ENCODE measurements at places on chromosomes 16 and 17.

DNA sequence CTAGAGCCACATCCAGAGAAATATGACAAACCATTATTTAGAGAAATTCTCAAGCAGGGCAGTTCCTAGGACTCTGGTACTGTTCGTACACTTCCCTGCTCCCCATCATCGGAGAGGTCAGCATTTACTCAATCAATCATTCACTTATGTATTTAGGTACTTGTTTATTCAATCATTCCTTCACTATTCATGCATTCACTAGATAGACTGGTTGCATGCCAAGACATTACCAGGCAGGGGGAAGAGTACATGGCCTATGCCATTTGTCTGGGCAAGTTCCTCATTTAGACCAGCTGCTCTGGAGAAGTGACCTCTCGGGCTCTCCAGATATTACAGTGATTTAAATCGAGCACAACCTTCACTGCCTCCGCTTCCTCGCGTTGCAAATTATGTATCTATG lies 603.4 kb downstream of the KCNJ2 start:
- no peak for DNase-seq

DNA sequence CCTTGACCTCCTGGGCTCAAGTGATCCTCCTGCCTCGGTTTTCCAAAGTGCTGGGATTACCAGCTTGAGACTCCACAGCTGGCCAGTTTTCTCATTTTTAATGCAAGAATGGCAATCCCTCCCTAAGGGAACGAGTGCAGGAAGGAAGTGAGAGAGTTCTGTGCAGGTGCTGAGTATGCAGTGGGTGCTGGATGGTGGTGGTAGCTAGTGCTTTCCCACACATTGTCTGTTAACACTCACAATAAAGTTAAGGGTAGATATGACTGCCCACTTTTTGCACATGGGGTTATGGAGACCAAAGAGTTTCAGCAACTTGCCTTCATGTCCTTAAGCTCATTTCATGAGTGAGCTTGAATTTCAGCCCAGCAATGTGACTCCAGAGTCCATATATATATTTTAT lies 18.5 kb downstream of the RGS9 start:
- DNase-seq, result no peak

DNA sequence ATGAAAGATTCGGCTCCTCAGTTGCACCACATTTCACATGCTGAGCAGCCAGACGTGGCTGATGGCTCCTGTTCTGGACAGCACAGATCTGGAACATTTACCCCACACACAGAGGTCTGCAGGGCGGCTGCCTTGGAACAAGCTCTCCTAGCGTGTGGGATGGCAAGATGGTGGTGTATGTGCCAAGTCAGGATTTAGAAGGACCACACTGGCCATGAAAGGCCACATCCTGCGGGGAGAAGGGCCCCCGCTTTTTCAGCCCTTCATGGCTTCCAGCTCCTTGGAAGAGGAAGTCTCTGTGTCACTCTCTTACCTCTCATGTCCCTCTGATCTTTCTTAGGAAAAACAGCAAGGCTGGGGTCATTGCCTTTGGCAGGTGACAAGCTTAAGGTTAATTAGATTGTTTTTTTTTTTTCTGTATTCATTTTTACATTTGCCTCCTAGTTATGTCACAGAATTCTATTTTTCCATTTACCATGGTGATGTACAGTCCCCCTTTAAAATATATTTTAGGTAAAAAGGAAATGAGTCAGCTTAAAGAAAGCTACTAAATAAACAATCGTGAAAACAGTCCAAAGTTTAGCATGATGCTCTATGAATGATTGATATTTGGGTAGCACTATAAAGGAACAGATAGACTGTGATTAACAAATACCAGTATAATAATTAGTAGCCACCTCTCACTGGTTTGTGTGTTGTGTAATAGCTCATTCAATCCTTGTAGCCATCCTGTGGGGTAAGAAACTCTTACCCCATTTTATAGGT lies 396.6 kb downstream of the CPPED1 start:
- no peak for DNase-seq

GRCh38 chr17:6669479-6670212 lies 18.1 kb downstream of the C17orf100 start:
- DNase-seq, result no peak

GRCh38 chr16:82782715-82783251 lies 156.0 kb downstream of the CDH13 start:
- DNase-seq, result no peak

DNA sequence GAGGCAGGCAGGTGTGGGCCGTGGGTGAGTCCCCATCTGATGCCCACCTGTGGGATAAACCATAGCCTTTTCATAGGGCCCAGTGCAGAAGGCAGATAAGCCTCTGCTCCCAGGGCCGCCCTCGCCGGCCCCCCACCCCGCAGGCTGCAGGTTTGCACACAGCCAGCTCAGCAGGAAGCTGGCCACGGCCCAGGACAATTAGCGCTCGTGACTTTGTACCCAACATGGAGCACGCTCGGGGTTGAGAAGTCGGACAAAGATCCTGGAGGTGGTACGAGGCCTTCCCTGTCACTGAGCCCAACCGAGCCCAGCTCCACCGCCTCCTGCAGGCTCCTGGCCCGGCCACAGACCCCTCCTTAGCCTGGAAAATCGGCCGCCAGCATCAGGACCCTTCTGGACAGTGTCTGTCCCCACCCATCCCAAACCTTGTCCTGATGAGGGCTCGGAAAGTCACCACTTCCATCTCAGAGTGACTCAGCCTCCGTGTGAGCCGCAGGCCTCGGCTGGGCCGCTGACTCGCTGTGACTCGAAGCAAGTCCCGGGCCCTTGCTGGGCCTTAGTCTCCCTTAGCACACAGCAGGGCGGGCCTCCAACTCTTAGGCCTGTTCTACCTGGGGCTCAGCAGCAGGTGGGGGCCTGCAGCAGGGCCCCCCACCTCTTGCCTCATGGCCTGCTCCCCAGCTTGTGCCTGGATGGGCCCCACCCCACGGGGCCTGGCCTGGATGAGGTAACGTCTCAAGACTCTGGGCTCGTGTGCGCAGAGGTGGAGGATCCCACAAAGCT lies 22.7 kb downstream of the FAM83G start:
- no peak for DNase-seq

- DNase-seq, result no peak
These were observed 479 bp downstream of the ITGA3 start for GRCh38 chr17:50056217-50056960.

GRCh38 chr16:79599256-79599836 lies 1.2 kb downstream of the MAF start:
- no peak for DNase-seq

DNA sequence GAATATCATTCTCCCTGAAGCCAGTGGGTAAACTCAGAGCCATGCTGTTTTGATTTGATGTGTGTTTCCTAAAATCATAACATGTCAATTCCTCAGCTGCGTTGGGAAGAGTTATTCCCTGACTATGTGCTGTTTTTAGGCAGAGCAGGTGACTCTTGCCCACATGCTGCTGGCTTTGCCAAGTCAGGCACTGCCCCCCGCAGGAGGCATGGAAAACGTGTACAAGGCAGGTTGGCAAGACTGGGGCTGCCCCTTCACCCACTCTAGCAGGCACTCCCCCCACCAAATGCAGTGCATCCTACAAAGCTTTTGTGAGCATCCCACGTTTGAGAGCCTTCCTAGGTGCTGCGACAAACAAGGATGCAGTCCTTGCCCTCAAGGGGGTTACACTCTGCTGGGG lies 38.3 kb upstream of the NAT9 start:
- DNase-seq, result no peak

DNA sequence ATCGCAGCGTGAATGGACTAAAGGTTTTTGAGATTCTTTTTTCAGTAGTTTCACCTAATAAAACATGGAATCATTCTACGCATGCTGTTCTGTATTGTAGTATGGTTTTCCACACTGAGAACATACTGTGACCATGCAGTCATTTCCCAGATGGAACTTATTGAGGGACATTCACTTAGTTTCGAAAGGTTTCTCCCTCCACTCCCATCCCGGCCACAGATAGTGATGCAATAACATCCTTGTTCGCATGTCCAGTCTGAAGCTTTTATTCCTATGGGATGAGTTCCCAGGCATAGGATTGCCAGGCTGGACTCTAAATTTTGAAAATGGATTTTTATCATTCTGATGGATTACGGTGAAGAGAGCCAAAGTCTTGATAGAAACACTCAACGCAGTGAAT lies 420.4 kb downstream of the WWOX start:
- no peak for DNase-seq

GRCh38 chr17:80112471-80113032 lies 11.2 kb downstream of the GAA start:
- DNase-seq, result no peak

- no peak for DNase-seq
These were observed 4.3 kb downstream of the TMC6 start for GRCh38 chr17:78124081-78124835.

- DNase-seq, result no peak
These were observed 78.8 kb downstream of the BMERB1 start for GRCh38 chr16:15513156-15513555.

- DNase-seq, result no peak
These were observed 43.1 kb downstream of the HLF start for GRCh38 chr17:55307879-55308278.

DNA sequence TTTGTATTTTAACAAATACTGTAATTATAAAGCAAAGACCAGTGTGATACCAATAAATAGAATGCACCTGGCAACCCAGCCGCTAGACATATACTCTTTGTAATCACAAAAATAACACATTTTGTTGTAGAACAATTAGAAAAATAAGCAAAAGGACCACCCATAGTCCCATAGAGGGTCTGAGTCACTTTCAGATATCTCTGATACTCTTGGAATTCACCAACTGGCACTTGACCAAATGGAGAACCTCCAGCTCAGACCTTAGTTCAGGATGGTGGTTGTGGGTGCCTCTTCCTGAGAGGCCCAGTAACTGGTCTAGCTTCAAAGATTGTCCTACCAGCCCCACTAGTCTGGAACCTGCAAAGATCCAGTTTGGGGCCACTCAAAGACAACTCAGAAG lies 789 bp upstream of the TERF2 start:
- no peak for DNase-seq

GRCh38 chr17:31596382-31597323 lies 205.2 kb downstream of the RAB11FIP4 start:
- peak; percentile 27 for DNase-seq

- DNase-seq, result no peak
These were observed 99.9 kb upstream of the CORO6 start for GRCh38 chr17:29722411-29723198.

DNA sequence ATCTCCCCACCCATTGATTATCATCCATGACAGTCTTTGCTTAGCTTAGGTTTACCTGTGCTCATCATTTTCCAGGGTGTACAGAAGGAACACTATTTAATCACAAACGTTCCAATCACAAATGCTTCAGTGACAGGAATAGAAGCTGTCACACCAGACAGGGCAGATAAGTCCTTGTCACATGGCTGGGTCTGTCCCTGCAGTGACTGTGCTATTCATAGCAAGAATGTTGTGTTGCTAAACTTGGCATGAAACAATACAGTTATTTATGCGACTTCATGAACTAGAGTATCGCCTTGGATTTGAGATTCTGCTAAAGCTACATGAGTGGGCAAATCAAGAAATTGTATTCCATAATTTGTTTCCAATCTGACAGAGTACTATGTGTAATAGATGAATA lies 108.4 kb downstream of the CDH13 start:
- DNase-seq, result no peak

DNA sequence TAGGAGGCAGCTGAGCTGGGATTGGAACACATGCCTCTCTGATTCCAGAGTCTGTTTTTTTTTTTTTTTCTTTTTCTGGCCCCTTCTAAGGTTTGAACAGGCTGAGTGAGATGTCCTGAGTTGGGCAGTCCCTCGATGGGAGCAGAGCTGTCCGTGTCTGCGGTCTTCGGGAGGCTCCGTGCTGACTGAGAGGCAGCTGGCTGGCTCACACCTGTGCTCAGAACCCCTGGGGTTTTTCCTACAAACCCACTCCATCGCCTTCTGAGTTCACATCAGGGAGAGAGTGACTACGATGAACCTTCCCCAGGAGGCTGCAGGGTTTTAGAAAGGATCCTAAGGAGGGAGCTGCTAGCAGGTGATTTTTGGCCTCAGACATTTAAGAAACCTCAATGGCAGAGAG lies 92.5 kb downstream of the IRF8 start:
- DNase-seq, result no peak

DNA sequence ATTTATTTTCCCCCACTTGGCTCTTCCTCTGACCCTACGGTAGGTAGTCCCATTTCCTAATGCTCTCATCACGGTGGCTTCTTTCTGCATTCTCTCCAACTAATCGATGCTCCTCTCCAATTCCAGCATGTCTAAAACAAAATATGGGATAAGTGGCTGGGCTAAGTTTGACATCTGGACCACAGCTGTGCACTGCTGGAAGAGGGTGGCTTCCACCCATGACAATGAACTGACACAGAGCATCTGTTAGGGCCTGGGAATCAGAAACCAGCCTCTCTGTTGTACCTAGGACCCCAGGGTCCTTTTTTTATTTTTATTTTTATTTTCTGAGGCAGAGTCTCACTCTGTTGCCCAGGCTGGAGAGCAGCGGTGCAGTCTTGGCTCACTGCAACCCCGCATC lies 29.0 kb upstream of the SLC39A11 start:
- DNase-seq, result no peak

GRCh38 chr17:16911141-16911937 lies 60.6 kb downstream of the TNFRSF13B start:
- no peak for DNase-seq

- no peak for DNase-seq
These were observed 28.4 kb downstream of the CD300LB start for GRCh38 chr17:74502861-74503260.

GRCh38 chr16:17921357-17921978 lies 415.1 kb downstream of the NPIPA8 start:
- DNase-seq, result no peak

GRCh38 chr16:10579965-10580882 lies at the start of gene EMP2:
TSS of gene EMP2 (minus strand) at chr16:10580598. CDS start at chr16:10547617, 32,981 bp downstream.
- DNase-seq, result peak; percentile 10

GRCh38 chr17:75845058-75845711 lies 981 bp upstream of the UNC13D start:
- DNase-seq, result peak; percentile 64

DNA sequence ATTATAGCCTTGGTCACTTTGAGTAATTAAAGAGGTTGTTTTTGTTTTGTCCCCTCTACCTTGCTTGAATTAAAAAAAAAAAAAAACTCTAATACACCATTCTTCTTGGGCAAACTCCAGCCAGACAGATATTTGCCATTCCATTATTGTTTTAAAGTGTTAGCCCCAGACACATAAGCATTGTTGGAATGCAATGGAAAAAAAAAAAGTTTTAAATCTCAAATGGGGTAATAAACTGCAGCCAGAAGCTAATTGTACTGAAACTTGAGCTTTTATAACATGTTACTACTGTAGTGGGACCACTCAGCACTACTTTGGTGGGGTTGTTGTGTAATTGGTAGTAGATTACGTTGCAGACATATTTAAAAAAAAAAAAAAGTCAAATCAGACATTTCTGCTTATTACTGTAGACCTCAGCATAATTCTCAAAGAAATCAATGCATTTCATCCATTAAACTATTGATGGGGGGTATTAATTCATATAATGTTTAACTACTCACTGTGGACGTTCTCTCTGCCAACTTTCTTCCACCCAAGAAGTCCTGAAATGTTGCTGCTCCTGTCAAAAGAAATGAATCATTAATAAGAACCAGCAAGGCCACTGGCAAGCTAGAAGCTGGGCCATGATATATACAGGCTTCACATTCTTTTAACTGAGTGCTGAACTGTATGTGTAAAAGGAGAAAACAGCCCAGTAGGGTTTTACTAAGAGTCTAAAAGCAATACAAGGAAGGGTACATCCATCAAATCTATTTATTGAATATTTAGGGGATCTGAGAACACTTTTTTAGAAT lies 626.6 kb upstream of the SOX9 start:
- DNase-seq, result no peak

All from hippocampal formation (tissue), 2 donors.